Left hindlimb (tissue), 1 donor: ENCODE measurements at places on chromosomes 7 and 10.

DNA sequence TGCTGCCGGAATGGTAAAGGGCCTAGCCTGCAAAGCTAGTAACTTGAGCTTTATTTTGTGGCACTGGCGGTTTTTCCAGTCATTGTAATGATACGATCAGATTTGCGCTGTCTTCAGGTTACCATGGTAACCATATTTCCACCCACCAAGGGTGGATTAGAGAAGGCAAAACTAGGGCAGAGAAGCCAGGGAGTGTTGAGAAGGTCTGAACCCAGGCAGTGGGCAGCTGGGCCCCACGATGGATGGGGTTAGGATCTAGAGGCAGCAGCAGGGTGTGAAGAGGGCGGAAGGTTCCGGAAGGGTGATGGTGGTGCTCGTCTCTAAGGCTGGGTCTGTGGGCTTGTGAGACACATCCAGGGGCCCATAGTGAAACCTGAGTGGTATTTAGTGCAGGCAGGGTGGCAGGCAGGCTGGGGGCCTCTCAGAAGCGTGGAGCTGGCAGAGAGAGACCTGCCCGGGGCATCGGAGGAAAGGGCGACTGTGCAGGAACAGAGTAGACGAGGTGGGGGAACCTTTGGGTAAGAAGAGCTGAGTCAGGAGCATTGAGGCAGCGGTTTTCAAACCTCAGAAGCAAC, 87.9 kb upstream of the GTF2I start:
- DNase-seq: no peak

DNA sequence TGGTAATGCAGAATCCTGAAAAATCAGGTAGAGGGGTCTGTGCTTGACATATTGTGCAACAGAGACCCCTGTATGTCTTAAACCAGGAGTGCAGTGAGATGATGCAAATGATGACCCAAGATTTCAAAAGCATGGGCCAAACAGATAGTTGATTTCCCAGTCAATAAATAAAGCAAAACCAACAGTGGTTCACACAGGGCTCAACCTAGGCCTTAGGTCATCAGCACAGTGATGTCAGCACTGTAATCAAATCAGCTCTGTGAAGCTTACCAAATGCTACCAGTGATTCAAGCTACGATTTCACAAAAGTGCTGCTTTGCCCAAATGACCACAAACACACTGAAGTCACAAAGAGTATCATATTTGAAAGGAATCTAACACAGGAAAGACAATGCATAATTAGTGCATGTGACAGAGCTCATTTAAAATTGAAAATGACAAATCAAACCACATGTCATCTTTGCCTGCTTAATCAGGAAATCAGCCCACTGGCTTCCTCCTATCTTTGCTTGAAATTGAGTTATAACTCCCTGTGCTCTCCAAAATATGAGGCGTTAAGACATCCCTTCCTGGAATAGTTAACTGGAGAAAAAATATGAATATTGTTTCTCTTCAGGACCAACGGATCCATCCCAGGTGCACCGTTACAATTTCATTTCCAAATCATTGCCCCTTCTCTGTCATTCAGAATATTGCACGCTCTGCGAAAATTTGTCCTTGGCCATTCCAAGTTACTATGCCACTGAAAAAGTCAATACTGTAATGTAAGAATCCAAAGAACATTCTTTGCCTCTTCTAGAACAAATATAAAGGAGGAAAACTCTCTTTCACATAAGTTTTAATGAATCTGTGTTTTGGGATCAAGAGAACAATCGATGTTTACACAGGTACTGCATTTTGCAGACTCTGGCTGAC, 41.9 kb upstream of the ASL start:
- no peak for DNase-seq

DNA sequence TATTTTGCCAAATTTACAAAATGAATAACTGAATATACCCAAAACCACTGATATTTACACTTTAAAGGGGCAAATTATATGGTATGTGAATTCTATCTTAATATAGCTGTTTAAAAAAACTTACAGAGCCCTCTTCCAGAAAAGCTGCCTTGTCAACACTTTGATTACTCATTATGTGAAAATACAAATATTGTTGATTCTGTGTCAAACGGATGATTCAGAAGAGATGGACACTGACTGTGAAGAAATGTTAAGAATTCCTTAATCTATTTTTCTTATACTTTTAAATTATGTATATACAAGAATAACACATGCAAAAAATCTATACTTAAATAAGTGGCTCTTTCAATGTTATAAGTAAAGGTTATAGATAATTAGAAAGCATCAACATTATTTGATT, 41.5 kb downstream of the SMURF1 start:
- DNase-seq: no peak

GRCh38 chr7:99365318-99366141, 9.0 kb upstream of the ARPC1B start:
- DNase-seq: no peak

DNA sequence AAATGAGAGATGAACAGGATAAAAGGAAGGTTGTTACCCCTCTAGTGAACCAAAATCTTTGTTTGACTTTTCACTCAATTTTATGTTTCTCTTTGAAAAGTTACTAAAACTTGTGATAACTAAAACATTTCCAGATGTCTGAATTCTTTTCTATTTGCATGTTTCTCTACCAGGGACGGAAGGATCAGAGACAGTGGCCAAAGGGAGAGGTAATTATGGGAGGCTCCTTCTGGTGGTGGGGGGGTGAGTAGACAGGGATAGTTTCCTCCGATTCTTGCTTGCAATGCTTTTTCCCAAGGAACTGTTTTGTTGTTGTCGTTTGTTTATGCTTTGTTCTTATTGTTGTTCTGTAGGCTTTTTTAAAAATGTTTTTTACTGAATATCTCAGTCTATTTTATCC, 374.8 kb downstream of the INHBA start:
- no peak for DNase-seq

GRCh38 chr10:44935201-44935965, 24.2 kb upstream of the RASSF4 start:
- DNase-seq: peak; percentile 81

DNA sequence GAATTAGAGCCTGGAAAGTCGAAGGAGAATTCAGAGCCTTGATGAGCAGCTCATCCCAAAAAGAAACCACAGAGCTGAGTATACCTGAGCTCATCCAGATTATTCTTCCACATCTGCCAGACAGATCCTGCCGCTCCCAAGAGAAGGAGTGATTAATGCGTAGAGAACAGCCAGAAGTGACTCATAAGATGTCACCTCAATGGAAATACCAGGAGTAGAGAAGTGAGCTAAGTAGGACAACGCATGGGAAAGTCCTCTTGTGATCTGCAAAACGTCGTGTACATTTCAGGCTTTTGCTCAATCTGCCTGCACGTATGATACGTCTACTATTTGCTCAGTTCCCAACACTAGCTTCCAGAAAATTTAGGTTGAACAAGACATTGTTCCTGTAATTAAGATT, 230.5 kb upstream of the AUTS2 start:
- DNase-seq: no peak

DNA sequence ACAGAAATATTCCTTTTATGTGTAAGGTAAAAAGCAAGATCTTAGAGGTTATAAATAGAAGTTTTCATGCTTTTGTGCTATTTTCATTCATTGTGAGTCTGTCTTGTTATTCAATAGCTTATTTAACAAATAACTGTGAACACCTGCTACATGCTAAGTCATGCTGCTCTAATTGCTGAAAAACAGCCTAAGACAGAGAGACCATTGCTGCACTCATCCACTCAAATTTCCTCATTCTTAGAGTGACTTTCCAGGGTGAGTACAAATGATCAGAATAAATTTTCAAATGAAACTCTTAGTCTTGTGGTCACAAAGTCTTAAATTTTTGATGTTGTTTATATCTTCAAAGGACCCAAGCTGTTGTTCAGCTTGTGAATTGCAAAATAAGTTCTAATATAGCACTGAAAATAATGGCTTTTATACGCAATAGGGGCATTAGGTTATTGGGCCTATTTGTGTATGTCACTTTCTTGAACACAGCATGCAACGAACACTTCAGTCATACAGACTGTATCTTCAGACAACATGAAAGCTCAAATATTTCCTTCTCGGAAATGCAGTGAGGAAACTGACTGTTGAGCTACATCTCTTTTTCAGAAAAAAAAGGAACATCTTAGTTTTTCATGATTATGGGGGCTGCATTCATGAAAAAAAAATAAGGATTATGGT, 247.9 kb upstream of the PCDH15 start:
- DNase-seq: no peak

DNA sequence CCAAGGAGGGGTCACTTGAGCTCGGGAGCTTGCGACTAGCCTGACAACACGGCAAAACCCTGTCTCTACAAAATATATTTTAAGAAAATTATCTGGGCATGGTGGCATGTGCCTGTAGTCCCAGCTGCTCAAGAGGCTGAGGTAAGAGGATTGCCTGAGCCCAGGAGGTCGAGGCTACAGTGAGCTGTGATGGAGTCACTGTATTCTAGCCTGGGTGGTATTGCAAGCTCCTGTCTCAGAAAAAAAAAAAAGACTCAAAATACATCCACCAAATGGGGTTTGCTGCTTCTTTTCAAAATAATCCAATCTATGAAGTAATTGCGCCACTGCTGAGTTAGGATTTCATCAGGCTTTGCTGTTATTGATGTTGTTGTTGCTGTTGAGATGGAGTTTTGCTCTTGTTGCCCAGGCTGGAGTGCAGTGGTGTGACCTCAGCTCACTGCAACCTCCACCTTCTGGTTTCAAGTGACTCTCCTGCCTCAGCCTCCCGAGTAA, 11.1 kb upstream of the VIM start:
- DNase-seq: no peak

DNA sequence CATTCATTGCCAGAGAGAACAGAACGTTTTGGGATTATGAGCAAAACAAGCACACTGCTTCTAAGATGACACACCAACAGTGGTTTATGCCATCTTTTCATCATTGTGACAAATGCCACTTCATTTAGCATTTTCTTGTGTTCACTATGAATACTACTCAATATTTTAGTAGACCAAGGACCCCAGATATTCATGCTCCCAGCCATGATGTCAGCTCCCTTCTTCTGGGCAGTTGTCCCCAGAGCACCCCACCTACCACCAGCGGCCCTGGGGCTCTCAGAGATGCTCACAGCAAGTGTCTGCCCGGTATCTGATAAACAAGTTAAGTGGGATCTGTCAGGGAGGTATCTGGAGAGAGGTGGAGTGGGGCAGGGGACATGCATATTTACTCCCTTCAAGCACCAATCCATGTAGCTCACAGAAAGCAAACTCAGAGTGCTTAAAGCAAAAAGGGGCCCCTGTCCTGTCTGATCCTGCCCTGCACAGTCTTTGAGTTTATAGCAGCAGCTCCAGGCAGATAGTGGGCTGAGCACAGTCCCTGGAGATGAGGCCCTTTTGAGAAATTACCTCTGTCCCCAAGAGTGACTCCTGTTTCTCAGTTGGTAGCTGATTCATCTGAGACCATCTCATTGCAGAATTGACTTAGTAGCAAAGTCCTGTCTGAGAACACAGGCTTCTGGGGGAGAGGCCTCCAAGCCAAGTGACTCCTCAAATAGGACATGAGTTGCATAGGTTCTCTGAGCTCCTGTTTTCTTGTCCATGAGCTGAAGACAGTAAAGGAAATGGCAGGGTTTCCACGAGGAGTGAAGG, 281.8 kb upstream of the KLF6 start:
- DNase-seq: no peak

DNA sequence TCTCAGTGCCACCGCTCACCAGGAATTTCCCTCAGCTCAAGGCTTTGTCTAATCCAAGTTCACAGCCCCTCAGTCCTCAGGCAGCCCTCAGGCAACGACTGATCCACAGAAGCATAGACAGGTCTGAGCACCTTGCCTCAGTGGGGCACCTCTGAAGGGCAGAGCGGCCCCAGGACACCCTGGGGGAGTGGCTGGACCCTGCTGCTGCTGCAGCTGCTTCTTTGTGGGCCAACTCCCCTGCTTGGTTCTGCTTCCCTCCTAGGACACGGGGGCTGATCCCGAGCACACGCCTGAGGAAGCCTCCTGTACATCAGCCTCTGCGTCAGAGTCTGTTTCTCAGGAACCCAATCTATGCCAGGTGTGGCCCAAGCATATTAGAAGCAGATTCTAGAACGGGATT, 16.2 kb downstream of the CUZD1 start:
- no peak for DNase-seq

DNA sequence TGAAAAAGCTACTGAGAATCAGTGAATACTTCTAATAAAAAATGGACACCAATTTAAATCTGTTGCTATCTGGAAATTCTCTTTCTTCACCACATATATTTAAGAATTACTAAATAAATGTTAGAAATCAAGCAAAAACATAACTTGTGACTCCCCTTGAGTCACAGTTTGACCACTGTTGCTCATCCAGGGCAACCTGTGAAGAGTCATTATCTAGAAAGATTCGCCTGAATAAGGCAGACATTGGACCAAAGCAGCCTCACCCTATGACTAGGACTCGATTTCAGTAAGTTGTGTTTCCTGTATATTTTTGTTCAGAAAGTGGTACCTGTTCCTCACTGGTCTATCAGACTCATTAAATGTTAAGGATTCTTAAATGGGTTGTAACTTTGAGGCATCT, 572.4 kb downstream of the ATRNL1 start:
- no peak for DNase-seq

GRCh38 chr10:64097391-64098122, 576.4 kb downstream of the REEP3 start:
- no peak for DNase-seq

DNA sequence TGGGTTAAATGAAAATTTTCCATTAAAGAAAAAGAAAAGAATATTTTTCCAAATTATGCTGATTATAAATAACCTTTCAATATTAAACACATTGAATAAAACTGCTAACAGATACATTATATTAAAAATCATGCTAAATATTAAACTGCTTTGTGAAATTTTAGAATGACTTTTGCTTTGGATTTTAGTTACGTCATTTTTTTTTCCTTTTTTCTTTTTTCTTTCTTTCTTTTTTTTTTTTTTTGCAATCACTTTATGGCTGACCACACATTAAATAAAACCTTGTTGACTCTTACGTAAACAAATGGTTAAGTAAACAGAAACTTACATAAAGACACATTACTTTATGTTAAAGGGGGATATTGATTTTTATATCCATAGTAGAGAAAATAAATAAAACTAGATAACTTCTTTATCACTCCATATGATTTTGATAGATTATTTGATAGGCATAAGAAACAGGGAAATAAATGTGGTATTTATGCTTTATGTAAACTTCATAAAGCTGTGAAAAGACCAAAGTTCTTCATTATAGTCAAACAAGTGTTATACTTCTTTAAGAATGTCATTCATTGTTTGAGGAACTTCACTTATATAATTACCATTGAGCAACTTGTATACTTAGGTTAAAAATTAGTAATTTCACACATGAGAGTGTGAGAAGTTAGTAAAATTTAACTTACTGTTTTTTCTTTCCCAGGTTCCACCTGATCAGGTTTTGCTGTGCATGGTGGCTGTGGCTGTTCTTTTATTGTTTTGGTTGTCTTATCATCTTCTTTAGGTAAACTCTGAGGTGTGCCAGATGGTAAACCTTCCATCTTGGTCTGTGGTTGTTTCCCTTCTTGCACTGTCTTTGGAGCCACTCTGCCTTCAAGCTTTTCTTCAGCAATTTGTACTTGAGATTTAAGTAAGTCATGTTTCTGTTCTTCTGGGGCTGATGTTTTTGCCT, 197.3 kb downstream of the PCLO start:
- DNase-seq: no peak

- no peak for DNase-seq
Measured at GRCh38 chr7:37670436-37670835, 13.1 kb upstream of the GPR141 start.
